Activated naive CD4-positive, alpha-beta T cell treated with anti-CD3 and anti-CD28 coated beads, Interleukin-2, amount 50 U/mL, for 16 hours (primary cell): ENCODE measurements at places on chromosomes 4 and X.

- no peak for DNase-seq
These were observed 54.9 kb upstream of the PDE5A start for GRCh38 chr4:119683518-119683917.

GRCh38 chrX:150857453-150857852 lies 41.0 kb downstream of the CD99L2 start:
- DNase-seq, result no peak

GRCh38 chr4:5758741-5759140 lies 47.7 kb downstream of the EVC start:
- DNase-seq, result no peak

- DNase-seq, result no peak
These were observed 71.0 kb upstream of the DHX15 start for GRCh38 chr4:24655326-24655725.

DNA sequence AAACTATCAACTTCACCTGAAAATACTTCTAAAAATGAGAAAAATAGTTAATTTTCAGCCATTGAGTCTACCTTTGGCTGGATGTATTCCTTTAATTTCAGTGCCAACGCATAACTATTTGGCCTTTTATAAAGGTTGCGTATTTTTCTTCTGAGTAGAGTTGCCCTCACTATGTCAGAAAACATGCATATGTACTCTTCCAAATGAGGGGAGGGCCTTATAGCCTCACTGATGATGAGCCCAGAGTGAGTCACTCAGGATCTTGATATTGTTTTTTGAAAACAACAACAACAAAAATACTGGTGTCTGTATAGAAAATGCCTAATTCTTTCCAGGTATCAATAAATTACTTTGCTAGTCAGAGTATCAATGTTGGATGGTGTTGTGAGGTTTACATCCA lies 349.3 kb downstream of the FBXO8 start:
- no peak for DNase-seq

- peak; percentile 35 for DNase-seq
These were observed 577 bp upstream of the GLRA2 start for GRCh38 chrX:14528629-14529289.

DNA sequence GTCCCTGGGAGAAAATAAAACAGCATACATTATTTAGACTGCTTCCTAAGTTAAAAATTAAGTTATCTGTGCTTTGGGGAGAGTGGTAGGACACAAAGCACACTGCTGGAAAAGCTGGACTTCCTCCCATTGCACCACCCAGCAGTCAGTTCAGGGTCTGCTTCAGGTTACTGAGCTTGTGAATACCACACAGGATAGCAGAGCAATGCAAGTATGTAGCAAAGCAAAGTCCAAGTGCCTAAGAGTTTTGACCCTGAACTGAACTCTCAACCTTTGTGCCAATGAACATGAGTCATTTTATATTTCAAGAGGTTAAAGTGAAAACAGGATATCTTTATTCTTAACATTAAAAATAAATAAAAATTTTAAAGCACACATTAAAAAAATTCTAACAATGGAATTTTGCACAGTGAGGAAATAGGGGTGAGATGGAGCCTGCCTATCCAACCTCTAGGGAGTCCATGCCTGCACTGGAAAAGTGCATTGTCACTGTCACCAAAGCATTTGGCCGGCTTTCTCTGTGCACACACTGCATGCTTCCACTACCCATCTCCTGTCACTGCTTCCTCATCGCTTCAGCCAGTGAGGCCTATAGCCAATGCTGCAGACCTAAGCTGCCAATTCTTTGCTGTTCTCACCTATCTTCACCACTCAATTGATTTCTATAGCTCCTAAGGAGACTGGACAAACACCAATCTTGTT lies 50.9 kb downstream of the ABCG2 start:
- DNase-seq, result no peak

- DNase-seq, result no peak
These were observed 110.5 kb upstream of the FAM47C start for GRCh38 chrX:36897690-36898089.

GRCh38 chr4:36363024-36363423 lies 81.6 kb downstream of the DTHD1 start:
- DNase-seq, result no peak

DNA sequence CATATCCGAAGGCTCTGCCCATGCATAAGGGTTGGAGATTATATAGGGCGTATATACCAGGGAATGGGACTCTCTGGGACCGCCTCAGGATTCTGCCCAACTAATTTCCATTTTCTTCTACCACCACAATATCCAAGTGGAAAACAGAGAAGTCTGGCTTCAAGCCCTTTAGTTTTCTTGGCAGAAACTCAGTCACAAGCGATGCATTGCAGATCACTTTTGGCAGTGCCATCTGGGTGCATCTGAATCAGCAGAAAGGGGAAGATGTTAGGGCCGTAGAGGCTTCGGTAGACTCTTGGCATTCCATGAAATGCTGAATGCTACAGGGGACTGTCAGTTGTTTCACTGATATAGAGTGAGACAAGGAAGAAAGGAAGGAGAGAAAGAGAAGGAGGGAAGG lies 94.1 kb upstream of the FAM9B start:
- no peak for DNase-seq

DNA sequence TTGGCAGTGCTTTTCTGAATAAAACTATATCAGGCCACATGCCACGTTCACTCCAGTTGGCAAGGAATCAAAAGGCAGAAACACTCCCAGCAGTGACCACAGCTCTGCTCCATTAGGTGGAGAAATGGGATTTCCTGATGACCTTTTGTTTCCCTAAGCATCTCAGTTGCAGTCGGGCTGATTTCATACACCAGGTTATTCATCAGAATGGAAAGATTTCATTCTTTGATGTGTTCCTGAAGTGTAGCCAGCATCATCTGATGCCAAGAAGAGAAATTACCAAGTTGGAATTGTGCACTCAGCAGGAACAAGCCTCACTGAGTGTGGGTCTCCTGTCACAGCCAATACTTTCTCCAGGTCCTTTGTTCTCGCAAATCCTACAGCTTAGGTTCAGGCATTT lies 193.7 kb downstream of the SPATA18 start:
- no peak for DNase-seq

DNA sequence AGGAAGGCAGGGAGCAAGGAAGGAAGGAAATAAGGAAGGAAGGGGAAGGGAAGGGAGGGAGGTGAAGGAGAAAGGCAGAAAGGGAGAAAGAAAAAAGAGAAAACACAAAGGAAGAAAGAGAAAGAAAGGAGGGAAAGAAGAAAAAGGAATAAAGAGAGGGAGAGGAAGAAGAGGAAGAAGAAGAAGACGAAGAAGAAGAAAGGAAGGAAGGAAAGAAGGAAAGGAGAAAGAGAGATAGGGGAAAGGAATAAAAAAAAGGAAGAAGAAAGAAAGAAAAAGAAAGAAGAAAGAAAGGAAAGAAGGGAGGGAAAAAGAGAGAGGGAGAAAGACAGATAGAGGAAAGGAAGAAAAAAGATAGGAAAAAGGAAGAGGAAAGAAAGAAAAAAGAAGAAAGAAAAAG lies 128.0 kb downstream of the MXRA5 start:
- no peak for DNase-seq

DNA sequence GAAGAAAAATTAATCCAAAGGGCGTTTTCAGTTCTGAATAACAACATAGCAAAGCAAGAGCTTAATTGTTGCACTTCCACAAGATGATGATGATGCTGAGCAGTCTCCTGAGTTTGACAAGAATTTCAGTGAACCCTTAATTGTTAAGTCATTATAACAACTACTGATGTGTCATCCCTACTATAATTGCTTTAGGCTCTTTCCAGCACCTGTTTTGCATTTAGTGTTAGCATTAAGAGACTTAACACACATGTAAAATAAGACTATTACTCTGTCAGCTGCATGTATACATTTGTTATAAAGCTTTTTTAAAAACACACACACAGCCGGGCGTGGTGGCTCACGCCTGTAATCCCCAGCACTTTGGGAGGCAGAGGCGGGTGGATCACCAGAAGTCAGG lies 37.9 kb upstream of the GALNT7 start:
- DNase-seq, result no peak

DNA sequence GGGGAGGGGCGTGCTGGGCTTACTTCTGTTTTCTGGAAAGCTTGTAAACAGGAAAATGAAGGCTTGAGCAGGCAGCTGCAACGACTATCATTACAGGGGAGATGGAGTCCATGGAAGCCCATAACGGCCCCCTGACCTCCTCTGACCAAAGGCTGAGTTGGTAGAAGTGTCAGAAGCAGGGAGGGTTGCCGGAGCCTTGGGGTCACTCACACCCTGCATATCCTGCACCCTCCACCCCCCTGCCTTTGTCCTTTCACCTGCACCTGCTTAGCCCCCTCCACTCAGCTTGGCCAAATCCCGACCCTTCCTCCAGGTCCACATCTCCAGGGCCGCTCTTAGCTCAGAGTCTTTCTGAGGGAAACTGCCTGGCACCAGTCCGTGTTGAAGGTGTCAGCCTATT lies 12.5 kb upstream of the MSX1 start:
- DNase-seq, result no peak

GRCh38 chr4:121668368-121669162 lies 28.2 kb downstream of the ANXA5 start:
- no peak for DNase-seq

- DNase-seq, result no peak
These were observed 6.8 kb upstream of the MND1 start for GRCh38 chr4:153337686-153338085.

- DNase-seq, result no peak
These were observed 17.5 kb downstream of the PALLD start for GRCh38 chr4:168514249-168514852.

- no peak for DNase-seq
These were observed 90.4 kb upstream of the EOLA2 start for GRCh38 chrX:150028692-150029091.

GRCh38 chrX:9392445-9392844 lies 72.4 kb upstream of the TBL1X start:
- DNase-seq, result no peak

DNA sequence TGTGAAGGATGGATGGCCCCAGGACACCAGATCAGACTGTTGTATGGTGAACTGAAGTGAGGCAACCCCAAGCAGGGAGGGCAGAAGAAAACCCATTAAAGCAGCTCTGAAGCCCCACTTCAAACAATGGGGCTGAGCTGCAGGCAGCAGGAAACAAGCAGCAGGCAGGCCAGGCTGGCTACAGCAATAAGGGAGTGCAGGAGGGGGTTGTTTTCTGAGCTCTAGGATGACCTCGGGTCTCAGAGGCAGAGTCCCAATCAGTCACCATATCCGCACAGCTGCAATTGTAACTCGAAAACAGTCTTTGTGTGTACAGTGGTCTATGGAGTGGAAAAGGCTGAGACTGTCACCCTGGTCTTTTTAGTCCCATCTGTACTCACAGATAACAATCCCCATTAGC lies 90.4 kb downstream of the COL4A6 start:
- no peak for DNase-seq

DNA sequence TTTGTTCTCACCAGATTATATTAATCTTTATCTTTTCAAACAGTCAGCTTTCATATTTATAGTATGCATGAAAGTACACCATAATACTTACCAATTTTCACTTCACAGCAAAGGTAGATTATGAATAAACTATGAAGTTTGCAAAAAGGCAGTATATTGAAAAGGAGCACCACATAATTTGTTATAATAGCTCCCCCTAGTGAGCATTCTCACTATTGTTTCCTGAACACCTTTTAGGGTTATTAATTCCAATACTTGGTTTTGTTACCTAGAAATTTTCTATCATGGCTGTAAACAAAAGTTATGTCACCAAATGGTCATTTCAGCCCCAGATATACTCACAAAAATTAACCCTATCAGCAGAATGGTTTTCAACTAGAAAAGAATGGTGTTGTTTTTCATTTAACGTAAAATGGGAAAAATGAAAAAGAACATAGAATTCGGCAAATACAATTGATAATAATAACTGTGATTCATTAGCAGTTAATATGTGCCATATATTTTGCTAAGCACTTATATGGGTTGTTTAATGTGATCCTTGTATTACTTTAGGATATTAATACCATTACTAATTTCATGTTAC lies 30.2 kb upstream of the NKX6-1 start:
- DNase-seq, result no peak

DNA sequence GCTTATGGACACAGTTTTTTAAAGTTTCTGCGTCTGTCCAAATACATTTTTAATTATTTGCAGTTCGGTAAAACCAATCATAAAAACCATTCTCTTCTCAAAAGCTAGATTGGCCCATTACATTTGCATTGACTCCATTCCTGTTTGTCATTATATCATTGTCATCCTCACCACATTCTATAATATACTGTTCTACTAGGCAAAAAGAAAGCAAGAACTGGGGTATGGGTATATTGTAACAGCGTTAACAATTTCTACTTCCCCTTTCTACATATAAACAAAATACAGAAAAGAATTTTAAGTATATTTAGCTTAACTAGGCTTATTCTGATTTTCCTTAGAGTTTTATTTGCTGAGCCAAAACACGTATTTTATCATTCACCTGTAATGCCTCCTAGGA lies 91.8 kb downstream of the RAP1GDS1 start:
- DNase-seq, result no peak

- no peak for DNase-seq
These were observed 53.5 kb downstream of the ZNF721 start for GRCh38 chr4:445410-445809.

GRCh38 chr4:108433832-108434231 lies 186.5 kb upstream of the RPL34 start:
- DNase-seq, result no peak

GRCh38 chrX:73855546-73855945 lies 292.5 kb downstream of the CHIC1 start:
- DNase-seq, result peak; percentile 48

DNA sequence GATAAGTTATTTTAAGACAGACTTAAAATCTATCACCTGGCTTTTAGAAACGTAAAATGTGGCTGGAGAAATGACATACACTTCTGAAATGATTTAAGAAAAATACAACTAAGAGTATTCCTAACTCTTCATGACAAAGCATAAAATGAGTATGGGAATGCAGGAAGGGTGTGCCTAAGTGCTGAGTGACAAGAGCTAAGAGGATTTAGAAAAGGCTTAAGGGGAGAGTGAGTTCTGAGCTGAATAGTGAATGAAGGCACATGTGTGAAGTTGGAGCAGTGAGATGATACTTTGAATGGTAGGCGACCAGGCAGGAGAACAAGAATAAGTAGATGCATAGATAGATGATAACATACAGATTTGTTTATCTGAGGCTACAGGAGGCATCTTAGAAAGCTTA lies 458.3 kb upstream of the TENM3 start:
- no peak for DNase-seq

- DNase-seq, result no peak
These were observed 23.2 kb upstream of the RASL11B start for GRCh38 chr4:52838729-52839586.

DNA sequence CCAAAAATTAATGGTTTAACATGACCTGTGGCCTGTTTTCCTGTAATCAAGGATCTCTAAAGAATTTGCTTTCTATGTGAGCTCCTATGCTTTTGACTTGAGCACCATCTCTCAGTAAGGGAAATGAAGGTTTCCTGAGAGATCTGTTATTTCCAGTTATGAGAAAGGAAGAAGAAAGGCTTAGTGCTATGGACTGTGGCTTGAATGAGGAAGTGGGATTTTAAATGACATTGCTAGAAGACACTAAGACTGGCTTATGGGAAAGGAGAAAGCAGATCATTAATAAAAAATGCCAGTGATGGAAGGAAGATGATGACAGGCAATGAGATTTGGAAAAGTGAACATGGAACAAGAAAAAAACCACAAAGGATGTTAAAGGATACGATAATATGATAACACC lies 285.4 kb downstream of the OPHN1 start:
- no peak for DNase-seq
